NK-92 treated with Interleukin-12 subunit alpha and Interleukin-12 subunit beta, amount 100 ng/mL, for 24 hours (cell line): ENCODE measurements at places on chromosomes 11 and 22.

GRCh38 chr11:10303558-10304363 lies 1.1 kb upstream of the ADM start:
- DNase-seq: no peak

GRCh38 chr11:9568854-9569587 lies 4.4 kb upstream of the WEE1 start:
- no peak for DNase-seq

- no peak for DNase-seq
These were observed 9.8 kb downstream of the SLC17A6 start for GRCh38 chr11:22347857-22348487.

DNA sequence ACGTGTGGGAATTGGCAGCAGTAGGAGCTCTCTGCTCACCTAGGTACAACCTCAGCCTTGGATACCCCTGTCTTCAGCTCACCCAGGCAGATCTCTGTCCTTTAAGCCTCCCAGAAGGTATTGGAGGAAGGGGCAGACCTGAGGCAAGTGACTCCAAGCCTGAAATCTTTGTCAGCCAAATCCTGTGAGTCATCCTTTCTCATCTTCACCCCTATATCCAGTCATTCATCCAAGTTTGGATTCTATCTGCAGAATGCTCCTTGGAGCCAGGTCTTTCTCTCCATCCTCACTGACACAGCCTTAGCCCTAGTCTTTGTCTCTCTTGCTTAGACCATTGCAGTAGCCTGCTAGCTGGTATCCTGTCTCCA lies 10.4 kb upstream of the THY1 start:
- no peak for DNase-seq

GRCh38 chr11:2761131-2762030 lies 61.6 kb upstream of the KCNQ1OT1 start:
- DNase-seq: no peak

DNA sequence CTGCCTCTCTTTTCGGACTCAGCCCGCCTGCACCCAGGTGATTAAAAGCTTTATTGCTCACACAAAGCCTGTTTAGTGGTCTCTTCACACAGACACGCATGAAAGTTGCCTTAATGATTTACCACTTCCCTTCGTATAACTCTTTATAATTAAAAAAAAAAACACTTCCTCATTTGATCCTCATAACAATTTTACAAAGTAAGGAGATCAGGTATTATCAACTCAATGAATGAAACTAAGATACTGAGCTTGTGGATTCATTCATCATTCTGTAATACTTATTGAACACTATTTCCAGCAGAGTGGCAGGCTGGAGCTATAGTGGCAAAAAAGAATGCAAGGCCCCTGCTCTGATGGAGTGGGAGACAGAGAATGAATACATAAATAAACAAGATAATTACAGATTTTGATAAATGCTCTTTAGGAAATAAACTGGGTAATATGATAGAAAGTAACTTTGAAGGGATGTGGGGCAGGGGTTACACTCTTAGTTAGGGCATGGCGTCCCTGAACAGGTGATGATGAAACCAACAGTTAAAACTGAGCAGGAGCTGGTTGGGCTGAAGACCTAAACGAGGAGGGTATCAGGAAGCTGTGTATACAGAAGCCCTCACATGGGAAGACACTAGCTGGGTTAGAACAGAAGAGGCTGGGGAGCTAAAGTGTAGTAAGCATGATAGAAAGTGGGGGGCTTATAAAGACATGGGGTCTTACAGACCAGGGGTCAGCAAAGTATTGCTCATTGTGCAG lies 5.4 kb upstream of the CRTAM start:
- DNase-seq: no peak

DNA sequence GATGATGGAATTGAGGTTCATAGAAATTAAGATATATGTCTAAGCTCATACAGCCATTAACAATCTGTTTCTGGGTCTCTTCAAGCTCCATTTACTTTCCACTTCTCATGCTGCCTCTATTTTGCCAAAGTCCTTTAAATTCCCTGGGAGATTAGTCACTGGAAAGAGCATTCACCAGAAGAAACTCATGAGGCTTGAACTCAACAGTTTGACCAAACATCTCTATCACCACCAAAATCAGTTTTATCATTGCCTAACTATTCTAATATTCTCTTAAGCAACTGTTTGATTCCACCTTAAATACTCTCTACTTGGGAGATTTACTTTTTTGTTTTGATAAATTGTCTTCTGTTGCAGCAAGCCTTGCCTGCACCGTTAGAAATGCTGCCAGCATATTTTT lies 881.3 kb downstream of the KCNA4 start:
- no peak for DNase-seq

DNA sequence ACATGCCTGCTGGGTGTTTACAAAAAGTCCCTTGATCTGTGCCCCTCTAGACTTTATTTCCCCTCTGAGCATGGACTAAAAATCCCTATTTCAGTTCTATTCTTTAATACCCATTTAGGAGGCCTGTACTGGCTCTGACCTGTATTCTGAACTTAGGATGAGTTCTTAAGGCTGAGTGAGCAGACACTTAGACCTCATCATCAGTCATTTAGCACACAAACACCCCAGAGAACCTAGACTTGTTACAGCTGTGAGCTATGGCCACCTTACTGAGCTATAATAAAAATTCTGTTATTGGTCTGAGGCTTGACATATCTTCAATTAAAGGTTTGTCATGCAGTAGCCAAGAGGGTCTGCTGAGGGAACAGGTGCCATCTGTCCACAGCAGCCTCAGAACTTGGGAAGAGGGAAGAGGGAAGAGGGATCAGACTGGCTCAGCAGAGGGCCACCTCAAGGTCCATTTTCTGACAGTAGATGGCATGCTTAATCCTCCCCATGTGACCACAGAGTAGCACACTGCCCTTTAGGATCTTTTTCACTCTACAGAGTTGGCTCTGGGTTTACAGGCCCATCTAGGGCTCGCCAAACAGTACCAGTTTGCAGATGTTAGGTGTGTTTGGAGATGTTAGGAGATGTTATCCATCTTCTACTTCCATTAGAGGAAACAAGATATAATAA lies 30.2 kb upstream of the RRM1 start:
- no peak for DNase-seq

- no peak for DNase-seq
These were observed 69.3 kb downstream of the SHANK2 start for GRCh38 chr11:71182791-71183677.

GRCh38 chr11:3375552-3375951 lies 3.4 kb downstream of the ZNF195 start:
- no peak for DNase-seq

DNA sequence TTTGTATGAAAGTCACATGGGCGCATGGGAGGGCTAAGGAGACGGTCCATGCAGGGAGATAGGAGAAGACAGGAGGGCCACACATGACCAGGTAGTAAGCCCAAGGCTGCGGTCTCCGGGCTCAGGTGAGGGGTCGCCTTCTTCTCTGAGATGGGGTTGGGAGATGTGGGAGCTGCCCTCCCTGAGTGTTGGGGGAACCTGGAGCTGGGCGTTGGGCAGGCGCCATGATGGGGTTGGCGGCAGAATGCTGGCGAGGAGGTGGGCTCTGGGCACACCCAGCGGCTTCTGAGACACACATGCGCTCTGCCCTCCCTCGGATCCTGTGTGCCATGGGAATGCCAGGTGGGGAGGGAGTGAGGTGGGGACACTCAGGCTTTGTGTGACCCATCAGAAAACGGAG lies 254.8 kb downstream of the TBC1D22A start:
- DNase-seq: no peak

DNA sequence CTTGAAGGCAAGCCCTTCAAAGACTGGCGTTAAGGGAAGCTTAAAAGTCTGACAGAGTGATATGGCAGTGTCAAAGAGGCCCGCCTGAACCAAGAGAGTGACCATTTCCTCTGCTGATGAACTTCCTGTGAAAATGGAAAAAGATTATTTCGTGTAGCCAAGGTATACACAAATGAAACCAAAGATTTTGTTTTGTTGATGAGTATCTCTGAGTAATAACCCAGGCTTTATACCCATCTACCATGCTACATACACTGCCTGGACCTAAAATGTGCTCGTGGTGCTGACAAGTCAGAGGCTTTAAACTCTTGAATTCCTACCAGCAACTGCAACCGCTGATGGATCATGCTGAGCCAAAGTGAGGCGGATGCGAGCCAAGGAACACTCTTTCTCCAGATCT lies 21.0 kb upstream of the FNBP4 start:
- DNase-seq: no peak

- DNase-seq: no peak
These were observed 6.2 kb downstream of the SOX6 start for GRCh38 chr11:16350125-16350524.

- DNase-seq: no peak
These were observed 34.9 kb downstream of the SCUBE1 start for GRCh38 chr22:43308060-43308830.

- DNase-seq: no peak
These were observed 3.0 kb downstream of the MN1 start for GRCh38 chr22:27798511-27799014.
